Lower lobe of right lung (tissue), 2 donors: ENCODE measurements at places on chromosomes 3 and 15. TPM values are rescaled to one million over a fixed set of nuclear protein-coding genes. Genes with fewer than 3 reads are reported as not detected.
A peak's percentile ranks its signal among the peaks of the same experiment; 100 is the strongest.

Gene GOLGA8Q
- total RNA-seq, result not detected

Gene CADPS
- 2.7 TPM for total RNA-seq

Gene HHATL
- 1.0 TPM for total RNA-seq

Gene MKRN2OS
- total RNA-seq, result not detected

Gene BFSP2
- not detected for total RNA-seq

Gene CX3CR1
- 14.1 TPM for total RNA-seq

Gene ANKRD34C
- not detected for total RNA-seq

Gene MYO5C
- 74.7 TPM for total RNA-seq

Gene ABHD10
- 29.3 TPM for total RNA-seq

Gene TERB2
- total RNA-seq, result not detected

Gene GOLIM4
- total RNA-seq, result 54.0 TPM

GRCh38 chr15:70995383-70995970 lies 102.9 kb downstream of the LRRC49 start:
- no peak overlapping the region for H3K4me3 ChIP-seq
- no peak overlapping the region for H3K27ac ChIP-seq
- no peaks in the 10 kb centered on the region for H3K4me1 ChIP-seq
- H3K36me3 ChIP-seq, result no peaks in the 10 kb centered on the region
- DNase-seq, result no peak

DNA sequence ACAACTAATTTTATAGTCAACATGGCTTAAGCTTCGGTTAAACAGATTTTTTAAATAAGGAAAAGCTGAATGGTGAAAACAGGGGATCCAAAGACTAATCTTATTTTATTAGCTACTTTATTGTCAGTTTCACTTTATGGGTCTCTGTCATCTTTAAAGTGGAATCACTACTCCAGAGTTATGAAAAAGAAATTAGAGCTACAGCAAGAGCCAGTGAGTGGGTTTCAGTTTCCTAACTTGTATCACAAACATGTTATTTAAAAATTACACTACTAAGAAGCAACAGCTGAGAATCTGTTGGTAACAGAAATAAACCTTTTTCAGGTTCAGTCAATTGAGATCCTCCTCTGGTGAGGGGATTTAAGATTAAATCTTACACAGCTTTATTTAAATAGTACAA lies 10.0 kb downstream of the PHC3 start:
- H3K4me1 ChIP-seq, result peaks cover 25% of the 10 kb centered on the region
- DNase-seq, result no peak
- H3K4me3 ChIP-seq, result no peak overlapping the region
- peaks cover 98% of the 10 kb centered on the region for H3K36me3 ChIP-seq
- H3K27me3 ChIP-seq, result no peaks in the 10 kb centered on the region
- H3K27ac ChIP-seq, result no peak overlapping the region

DNA sequence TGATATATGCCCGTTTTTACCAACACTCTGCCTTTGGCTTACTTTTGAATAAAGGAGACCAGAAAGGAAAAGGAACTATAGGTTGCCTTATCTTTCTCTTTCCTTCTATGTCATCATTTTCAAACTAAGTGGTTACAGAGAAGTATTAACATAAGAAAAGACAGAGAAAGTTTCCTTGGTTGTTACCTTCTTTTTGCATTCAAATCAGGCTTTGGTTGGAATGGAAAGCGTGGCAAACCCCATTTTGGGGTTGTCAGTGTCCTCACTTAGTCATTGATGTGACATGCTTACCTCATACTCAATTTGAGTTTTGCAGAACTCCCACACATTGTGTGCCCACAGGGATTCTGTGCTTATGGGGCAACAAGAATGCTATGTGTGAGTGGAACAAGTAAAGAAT lies 3.7 kb upstream of the THRB start:
- peaks cover 8% of the 10 kb centered on the region for H3K4me1 ChIP-seq
- no peaks in the 10 kb centered on the region for H3K27me3 ChIP-seq
- no peaks in the 10 kb centered on the region for H3K36me3 ChIP-seq
- no peak overlapping the region for H3K4me3 ChIP-seq

DNA sequence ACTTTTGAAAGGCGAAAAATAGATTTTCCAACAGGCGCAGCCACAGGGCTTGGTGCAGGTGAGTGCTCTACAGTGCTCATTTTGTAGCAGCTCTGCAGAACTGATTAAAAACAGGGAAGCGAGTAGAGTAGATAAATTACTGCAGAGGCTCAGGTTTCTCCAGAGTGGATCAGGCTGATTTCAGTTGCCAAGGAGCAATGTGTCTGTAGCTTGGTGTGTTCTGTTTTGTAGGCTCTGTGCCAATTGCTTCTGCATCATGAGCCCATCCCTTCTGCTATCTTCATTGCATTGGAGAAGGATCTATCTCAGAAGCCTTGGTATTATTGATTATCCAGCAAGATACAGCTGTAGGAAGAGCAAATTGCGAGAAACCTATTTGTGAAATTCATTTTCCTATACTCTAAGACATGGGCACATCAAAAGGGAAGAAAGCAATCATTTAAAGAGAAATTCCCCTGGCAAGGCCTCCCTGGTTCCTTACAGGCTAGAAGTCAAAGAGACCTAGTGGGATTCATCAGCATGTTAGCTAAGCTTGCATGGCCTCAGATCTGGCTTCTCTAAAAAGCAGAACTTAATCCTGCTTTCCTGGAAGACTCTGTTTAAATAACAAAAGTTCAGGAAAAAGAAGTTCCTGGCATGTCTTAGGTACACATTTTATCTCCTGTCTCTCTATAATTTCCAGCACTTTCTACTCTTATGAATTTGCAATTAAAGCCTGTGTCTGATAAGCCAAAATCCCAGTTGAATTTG lies 432.4 kb upstream of the ATP10A start:
- no peaks in the 10 kb centered on the region for H3K4me1 ChIP-seq
- H3K4me3 ChIP-seq, result no peak overlapping the region
- no peaks in the 10 kb centered on the region for H3K36me3 ChIP-seq

- no peaks in the 10 kb centered on the region for H3K36me3 ChIP-seq
- no peaks in the 10 kb centered on the region for H3K27me3 ChIP-seq
Observed at GRCh38 chr3:124158168-124158881, 166.4 kb upstream of the ROPN1 start.

DNA sequence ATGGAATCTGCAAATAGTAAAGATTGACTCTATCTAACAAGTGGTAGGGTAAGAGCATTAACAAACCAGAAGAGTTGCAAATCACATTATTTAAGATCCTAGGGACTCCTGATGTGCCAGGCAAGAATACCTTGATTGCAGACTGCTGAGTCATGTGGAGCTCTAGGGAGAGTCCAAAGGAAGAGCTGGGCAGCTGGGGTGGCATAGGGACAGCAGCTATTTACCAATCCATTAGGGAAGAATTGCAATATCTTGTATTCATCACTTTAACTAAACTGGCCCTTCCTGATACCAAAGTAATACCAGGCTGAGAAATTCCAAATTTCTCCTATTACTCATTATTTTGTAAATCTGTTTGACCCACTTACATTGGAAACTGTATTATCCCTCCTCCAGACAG lies 52.2 kb upstream of the ACP3 start:
- H3K4me3 ChIP-seq, result no peak overlapping the region
- no peaks in the 10 kb centered on the region for H3K27me3 ChIP-seq
- no peak overlapping the region for H3K27ac ChIP-seq
- no peaks in the 10 kb centered on the region for H3K36me3 ChIP-seq
- DNase-seq, result no peak
- H3K4me1 ChIP-seq, result peaks cover 3% of the 10 kb centered on the region

- H3K27ac ChIP-seq, result no peak overlapping the region
- no peaks in the 10 kb centered on the region for H3K4me1 ChIP-seq
- no peaks in the 10 kb centered on the region for H3K36me3 ChIP-seq
- no peaks in the 10 kb centered on the region for H3K27me3 ChIP-seq
- H3K4me3 ChIP-seq, result no peak overlapping the region
Observed at GRCh38 chr3:25678581-25678980, 13.9 kb upstream of the TOP2B start.

GRCh38 chr3:177948716-177949425 lies 587.4 kb upstream of the KCNMB2 start:
- H3K4me1 ChIP-seq, result no peaks in the 10 kb centered on the region
- no peak overlapping the region for H3K4me3 ChIP-seq
- DNase-seq, result no peak
- H3K27ac ChIP-seq, result no peak overlapping the region

DNA sequence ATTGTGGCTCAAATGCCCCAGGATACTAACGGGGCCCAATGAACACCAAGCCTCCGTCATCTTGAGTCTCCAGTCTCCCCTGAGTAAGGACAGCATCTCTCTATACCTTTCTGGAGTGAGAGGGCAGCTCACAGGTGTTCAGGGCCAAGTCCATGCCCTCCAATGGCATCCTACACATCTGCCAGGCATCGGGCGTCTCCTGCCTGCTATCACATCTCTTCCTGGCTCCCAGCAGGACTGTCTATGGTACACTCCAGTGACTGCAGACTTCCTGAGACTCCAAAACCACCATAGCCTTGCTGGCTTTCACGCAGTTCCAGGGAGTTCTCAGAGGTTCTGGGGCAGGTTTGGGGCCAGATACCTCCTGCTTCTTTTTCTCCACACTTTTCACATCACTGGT lies 28.3 kb downstream of the CX3CR1 start:
- no peak overlapping the region for H3K27ac ChIP-seq
- peaks cover 24% of the 10 kb centered on the region for H3K4me1 ChIP-seq
- no peaks in the 10 kb centered on the region for H3K36me3 ChIP-seq
- DNase-seq, result no peak

DNA sequence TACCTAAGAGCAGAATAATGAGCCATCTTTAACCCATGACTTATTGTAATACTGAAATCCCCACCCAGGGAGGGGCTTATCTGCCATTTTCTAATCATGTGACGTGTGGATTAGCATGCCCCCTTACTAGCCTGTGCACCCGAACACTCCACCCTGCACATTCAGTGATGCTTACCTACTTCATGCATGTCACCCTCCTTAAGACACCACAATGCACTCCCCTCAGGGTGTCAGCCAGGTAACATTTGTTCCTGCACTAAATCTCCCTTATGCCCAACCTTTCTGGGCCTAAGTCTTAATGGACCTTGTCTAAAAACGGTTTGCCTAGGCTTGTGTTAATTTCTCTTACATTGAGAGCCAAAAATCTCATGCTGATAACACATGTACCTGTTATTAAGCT lies 336.6 kb downstream of the OCA2 start:
- no peak overlapping the region for H3K4me3 ChIP-seq
- H3K4me1 ChIP-seq, result no peaks in the 10 kb centered on the region
- no peak for DNase-seq
- no peaks in the 10 kb centered on the region for H3K36me3 ChIP-seq
- no peak overlapping the region for H3K27ac ChIP-seq
- no peaks in the 10 kb centered on the region for H3K27me3 ChIP-seq

DNA sequence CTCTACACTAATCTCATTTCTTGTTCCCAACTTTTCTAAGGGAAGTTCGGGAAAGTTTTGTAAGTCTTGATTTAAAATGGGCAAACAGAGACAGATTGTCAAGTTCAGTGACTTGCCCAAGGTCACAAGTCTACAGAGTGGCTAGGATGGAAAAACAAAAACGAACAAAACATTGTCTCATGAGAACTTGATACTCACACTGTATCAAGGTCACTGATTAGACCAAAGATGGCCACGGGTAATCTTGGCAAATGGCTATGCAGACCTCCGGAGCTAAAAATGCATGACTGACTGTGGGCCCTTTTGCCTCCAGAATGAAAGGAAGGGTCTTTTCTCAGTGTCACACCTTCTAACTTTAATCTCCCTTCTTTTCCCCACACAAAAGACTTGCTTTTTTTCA lies 460.9 kb downstream of the FOXP1 start:
- H3K4me1 ChIP-seq, result peaks cover 40% of the 10 kb centered on the region
- H3K4me3 ChIP-seq, result no peak overlapping the region
- no peaks in the 10 kb centered on the region for H3K36me3 ChIP-seq
- no peak overlapping the region for H3K27ac ChIP-seq
- no peaks in the 10 kb centered on the region for H3K27me3 ChIP-seq

- no peaks in the 10 kb centered on the region for H3K36me3 ChIP-seq
- H3K27ac ChIP-seq, result peak overlapping the region; percentile 69
- DNase-seq, result no peak
- H3K4me3 ChIP-seq, result no peak overlapping the region
- H3K27me3 ChIP-seq, result no peaks in the 10 kb centered on the region
- H3K4me1 ChIP-seq, result peaks cover 35% of the 10 kb centered on the region
Observed at GRCh38 chr15:101092156-101092866, 159.5 kb downstream of the CHSY1 start.

GRCh38 chr3:119035014-119035346 lies 334 bp upstream of the IGSF11 start:
- H3K27me3 ChIP-seq, result peaks cover 33% of the 10 kb centered on the region
- DNase-seq, result no peak
- H3K4me3 ChIP-seq, result peak overlapping the region; percentile 60
- no peak overlapping the region for H3K27ac ChIP-seq
- H3K4me1 ChIP-seq, result peaks cover 12% of the 10 kb centered on the region

GRCh38 chr3:138653567-138653966 lies 45.0 kb downstream of the FAIM start:
- H3K27ac ChIP-seq, result no peak overlapping the region
- H3K4me1 ChIP-seq, result no peaks in the 10 kb centered on the region
- H3K36me3 ChIP-seq, result peaks cover 90% of the 10 kb centered on the region
- no peak overlapping the region for H3K4me3 ChIP-seq
- H3K27me3 ChIP-seq, result no peaks in the 10 kb centered on the region
